ENCODE measurements at places on chromosomes 4 and X.

- DNase-seq: no peak
These were observed 3.1 kb upstream of the DHRSX start for GRCh38 chrX:2503591-2504500.

DNA sequence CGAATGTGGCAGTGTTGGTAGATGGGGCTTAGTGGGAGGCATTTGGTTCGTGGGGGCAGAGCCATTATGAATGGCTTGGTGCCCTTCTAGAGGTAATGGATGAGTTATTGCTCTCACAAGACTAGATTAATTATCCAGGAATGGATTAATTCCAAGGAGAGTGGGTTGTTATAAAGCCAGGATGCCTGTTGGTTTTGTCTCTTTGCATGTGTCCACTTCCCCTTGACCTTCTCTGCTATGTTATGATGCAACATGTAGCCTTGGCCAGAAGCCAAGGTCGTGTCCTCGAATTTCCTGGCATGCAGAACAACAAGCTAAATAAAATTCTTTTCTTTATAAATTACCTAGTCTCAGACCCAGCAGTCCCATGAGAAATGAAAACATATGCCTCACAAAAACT is 111.2 kb upstream of the PLS3 start:
- no peak for DNase-seq

GRCh38 chrX:10197279-10198210 is 40.8 kb downstream of the CLCN4 start:
- DNase-seq: no peak

GRCh38 chr4:11281720-11282119 is 147.0 kb downstream of the HS3ST1 start:
- DNase-seq: no peak

DNA sequence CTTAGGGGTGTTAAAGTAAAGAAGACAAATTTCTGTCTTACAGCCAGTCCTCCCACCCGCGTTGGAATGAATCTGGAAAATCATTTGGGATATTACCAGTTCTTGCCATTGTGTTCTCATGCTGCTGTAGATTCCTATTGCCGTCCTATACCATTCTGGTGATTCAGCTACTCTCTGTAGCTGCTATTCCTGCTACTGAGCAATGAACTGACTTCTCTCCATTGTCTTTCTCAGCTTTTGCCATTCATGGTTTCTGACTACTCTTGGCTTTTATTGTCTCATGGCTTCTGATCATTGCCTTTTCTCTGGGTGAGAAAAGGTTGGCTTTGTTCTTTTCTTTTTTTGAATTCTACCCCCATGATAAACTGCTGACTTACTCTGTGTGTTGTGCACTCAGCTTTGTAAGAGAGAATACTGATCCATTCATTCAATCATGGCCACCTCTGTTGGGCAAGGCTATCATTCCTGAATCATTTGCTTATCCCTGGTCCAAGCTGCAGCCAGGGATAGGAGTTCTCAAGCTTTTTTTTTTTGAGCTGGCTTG is 27.7 kb upstream of the METAP1 start:
- DNase-seq: no peak

DNA sequence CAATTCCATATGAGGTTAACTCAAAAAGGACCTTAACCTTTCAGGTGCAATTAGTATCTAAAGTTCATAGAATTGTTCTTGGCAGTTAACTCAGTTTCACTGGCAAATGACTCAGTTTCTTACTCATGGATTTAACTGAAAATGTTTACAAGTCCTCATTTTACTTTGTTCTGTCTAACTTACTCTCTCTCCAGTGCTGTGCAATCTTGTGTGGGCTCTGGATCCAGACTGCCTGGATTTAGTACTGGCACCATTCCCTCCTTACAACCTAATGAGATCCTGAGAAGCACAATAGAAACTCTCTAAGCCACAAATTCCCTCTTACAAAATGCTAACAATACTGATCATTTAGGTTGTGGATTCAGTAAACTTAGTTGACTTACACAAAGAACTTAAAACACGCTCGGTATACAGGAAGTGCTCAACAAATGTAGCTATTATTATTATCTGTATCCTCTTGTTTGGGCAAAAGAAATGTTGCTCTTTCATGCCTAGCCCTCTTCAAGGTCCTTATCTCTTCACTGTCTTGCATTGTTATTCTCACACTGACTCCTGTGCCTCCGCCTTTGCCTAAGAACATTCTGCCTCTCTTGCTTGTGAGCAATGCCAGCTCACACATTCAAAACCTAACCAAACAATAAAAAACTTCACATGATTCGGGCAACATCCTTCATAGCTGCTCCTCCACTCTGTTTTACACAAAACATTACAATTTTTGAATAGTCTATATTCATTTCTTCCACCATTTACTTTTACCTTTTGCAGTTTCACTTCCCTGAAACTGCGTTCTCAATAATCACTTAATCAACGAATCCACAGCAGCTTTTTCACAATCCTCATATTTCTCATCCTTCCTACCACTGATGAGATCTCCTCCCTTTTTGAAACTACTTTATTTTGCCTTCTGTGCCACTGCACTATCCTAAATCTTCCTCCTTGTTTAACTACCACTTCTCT is 91.8 kb downstream of the PDE5A start:
- DNase-seq: no peak

GRCh38 chr4:101334963-101335572 is 12.3 kb downstream of the PPP3CA start:
- DNase-seq: no peak
